NCI-H526 (cell line): ENCODE measurements at places on chromosomes 7 and 10.
A peak's percentile ranks its signal among the peaks of the same experiment; 100 is the strongest.

DNA sequence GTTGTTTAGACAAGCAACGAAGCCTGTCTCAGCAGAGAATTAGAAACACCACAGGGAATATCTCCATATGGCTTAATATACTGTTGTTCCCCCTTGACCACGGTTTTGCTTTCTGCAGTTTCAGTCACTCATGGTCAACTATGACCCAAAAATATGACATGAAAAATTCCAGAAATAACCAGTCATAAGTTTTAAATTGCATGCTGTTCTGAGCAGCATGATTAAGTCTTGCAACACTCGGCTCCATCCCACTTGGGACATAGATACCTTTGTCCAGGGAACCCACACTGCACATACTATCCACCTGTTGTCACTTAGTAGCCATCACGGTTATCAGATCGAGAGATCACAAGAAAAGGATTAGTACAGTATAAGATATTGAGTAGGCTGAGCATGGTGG lies 60.7 kb upstream of the FOXK1 start:
- DNase-seq, result no peak

GRCh38 chr10:2592360-2593160 lies 474.8 kb upstream of the PFKP start:
- DNase-seq, result no peak

DNA sequence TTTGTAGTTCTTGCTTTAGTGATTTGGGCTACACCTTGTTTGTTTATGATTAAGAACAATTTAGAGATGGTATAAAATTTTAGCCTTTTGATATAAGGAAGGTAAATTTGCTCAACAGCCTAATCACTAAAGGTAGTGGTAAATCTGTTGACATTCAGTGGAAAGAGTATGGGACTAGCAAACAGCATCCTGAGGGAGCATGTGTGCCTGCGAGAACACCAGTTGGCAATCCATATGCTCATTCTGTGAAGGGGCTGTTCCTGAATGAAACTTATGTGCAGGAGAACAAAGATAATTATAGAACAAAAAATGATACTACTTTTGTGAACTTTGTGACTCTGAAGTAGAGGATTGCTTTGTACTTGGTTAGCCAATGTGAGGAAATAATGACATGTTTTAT lies 44.0 kb downstream of the CAPZA2 start:
- DNase-seq, result no peak

GRCh38 chr7:51290702-51291540 lies 25.7 kb downstream of the COBL start:
- DNase-seq, result no peak

DNA sequence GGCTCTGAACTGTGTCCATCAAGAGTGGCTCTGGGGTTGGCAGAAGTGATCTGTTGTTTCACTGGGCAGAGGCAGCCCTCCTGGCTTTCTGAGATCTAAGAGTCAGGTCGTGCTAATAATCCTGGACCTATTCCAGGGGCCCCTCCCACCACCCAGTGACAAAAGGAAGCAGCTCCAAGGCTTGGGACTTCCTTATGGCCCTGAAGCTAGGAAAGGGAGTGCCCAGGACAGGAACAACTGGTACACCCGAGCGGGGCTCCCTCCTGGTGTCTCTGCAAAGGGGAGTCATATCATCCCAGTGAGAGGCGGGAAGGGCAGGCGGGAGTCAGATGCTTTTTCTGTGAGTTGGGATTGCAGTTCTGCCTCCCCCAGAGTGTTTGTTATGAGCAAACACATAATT lies 32.3 kb downstream of the RPS24 start:
- DNase-seq, result no peak

DNA sequence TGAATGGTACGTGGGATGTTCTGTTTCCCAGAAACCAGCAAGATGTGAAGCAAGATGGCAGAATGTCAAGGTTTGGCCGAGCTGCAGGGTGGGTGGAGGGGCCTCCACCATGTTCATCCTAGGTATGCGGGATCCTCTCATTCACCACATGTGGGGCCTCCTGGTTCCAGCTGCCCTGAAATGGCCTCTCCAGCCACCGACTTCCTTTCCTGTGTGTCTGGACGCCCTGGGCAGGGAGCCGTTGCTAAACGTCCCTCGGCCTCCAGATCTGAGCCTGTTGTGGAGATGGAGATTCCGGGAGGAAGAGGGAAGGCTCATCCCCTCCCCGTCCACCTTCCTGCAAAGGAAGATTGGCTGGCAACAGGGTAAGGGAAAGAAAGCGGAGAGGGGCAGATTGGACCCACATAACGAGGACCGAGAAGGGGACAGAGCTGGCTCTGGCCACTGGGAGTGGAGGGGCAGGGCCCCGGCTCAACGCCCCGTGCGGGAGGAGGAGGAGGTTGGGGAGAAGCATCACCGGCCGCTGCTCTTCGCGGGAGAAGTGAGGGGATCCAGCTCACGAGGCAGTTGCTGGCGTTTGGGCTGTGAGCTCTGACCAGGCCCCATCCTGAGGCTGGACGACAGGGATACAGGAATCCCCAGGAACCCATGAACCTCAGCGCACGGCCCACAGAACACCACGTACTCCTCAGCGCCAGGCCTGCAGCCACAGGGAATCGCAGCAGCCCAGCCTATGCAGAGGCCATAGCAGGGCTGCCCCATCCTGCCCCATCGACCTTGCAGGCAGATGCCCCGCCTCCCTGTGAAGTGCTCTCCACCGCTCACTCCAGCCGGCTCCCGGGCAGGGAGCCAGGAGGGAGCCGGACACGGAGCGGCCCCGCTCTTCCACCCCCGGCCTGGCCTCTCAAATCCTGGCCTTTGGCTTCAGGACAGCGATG lies 98.3 kb downstream of the FOXL3 start:
- no peak for DNase-seq

GRCh38 chr10:97584060-97584797 lies at the start of gene HOGA1:
Gene HOGA1, plus strand, starts transcription at chr10:97584389. Its CDS starts 315 bp downstream, at chr10:97584704.
- peak; percentile 21 for DNase-seq

DNA sequence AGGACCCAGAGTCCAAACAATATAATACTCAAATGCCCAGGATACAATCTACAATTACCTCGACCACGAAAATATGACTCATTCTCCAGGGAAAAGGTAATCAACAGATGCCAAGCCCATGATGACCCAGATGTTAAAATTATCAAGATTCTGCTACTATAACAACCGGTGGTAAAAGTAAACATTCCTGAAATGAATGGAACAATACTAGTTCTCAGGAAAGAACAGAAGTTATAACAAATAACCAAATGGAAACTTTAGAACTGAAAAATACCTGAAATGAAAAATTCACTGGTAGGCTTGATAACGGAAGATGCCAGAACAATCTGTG lies 34.1 kb upstream of the GUSB start:
- DNase-seq, result no peak

GRCh38 chr7:122315507-122316466 lies 11.2 kb upstream of the FEZF1 start:
- DNase-seq, result no peak

- DNase-seq, result no peak
Observed at GRCh38 chr10:52170776-52171175, 143.3 kb upstream of the DKK1 start.

DNA sequence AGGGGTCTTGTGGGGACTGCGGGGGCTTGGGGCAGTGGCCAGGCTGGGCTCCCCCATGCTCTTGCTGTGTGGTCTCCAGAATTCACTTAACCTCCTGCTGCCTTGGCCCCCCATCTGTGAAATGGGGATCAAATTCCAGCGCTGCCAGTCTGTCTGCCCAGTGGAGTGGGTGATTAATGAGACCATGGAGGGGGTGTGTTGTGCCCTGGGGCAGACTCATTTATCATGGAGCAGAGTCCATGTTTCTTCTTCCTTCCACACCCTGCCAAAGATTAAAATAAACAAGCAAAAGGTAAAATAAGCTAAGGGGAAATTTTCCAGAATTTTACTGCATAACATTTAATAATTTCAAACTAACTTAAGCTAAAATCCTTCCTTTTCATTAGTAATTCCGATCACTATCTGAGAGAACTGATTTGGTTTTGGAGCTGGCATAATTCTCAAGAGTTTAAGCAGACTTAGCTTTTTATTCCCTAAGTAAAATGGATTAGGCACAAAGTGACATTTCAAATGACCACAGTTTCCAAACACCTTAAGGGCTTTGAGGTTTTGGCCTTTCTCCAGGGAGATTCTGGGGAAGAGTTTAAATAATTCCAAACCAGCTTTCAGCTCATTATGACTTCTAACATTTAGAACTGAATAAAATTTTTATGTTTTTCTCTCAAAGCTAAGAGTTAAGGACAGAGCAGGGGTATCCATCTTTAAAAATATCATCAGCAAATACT lies 211.9 kb downstream of the CXCL12 start:
- no peak for DNase-seq

DNA sequence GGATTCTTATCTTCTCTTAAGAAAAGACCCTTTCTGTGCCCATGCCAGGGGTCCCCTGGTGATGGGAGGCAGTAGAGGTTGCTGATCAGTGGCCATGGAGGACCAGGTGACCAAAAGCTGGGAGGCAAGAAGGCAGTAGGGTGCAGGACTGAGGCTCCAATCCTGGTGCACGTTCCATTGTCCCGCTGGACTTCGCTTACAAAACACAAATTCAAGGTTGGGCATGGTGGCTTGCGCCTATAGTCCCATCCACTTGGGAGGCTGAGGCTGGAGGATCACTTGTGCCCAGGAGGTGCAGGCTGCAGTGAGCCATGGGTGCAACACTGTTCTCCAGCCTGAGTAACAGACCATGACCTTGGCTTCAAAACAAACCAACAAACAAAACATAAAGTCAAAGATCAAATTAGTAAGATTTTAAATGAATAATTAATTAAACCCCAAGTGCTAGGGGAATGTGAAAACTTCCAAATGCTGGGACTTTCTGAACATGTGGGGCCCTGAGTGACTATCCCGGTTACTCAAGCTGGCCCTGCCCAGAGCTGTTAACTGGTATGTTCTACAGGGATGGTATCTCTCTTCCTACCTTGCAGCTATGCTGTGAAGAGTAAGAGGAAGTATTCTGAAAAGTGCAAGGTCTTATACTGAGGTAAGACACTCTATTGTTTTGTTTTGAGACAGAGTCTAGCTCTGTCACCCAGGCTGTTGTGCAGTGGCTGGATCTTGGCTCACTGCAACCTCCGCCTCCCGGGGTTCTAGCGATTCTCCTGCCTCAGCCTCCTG lies 97.6 kb downstream of the LYZL2 start:
- DNase-seq, result no peak

- no peak for DNase-seq
Observed at GRCh38 chr7:98049034-98049433, 57.6 kb upstream of the LMTK2 start.

DNA sequence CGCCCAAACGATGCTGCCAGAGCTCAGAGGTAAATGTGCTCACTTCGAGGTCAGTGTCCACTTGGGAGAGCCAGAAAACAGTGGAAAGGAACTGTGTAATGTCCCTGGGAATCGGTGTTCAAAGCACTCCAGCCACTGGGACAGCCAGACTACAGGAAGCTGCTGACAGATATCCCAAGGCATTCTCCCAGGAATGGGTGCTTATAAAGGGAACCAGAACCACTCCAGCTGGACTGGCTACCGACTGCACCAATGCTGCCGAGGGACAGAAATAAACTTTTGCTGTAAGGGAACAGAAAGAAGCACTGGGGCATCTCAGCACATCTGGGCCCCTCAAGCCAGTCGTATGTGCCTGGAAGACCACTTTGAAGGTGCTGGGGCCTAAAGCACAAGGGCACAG lies 76.7 kb downstream of the ATXN7L1 start:
- DNase-seq, result no peak
